ENCODE measurements at places on chromosomes 7 and 10.

DNA sequence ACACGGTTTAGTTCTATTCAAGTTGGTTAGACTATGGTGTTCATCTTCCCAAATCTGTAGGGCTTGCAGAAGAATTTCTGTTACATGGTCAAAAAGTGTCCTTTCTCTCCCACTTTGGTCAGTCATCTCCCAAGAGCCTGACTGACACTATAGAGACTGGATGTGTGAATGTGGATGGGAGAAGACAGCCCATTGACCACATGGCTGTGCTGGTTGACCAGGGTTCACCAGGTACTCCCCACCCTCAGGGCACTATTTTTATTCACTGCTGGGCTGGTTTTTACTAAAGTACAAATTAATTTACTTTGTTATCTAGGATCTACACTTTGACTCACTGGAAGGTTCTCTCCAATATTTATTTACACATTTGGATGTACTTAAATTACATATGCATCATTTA lies 2.3 kb downstream of the ZNF804B start:
- no peak for DNase-seq

DNA sequence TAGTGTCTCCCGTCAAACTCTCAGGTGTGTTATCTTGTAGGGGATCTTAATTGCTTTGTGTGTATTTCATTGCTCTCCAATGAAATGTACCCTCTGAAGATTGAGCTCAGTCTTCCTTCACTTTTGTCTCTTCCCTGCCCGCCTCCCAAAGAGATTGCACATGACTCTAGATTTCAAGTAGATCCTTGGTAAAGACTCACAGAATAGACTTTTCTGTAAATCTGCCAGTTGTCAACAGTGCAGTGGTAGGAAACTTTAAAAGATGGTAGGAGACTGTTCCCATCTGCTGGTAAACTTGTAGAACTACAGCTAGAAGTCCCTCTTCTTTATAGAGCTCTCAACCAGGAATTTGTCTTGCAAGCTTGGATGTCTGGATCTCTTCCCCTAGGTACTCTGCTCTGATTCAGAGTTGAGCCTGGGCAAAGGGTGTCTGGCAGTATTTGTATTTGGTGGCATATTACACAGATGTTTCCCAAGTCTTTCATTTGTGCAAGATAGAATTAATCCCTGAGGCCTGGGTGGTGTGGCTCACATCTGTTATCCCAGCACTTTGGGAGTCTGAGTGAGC lies 9.6 kb downstream of the CCL26 start:
- no peak for DNase-seq

DNA sequence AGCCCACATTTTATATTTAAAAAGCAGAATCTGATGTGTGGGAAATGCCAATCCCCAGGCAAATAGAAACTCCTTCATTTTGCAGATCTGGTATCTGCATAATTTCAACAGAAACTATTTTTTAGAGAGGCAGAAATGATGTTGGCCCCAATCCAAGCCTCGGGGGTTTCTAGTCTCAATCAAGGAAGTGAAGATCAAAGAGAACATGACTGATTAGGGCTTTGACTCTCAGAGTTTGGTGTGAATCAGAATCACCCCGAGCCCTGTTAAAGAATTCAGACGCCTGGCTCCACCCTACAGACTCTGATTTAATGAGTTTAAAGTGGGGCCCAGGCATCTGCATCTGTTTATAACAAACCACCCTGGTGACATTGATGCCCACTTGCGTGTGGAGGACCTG lies 36.7 kb upstream of the UBE2H start:
- no peak for DNase-seq

- DNase-seq: no peak
Observed at GRCh38 chr7:48420206-48420605, 248.9 kb downstream of the ABCA13 start.

GRCh38 chr7:127732306-127732705 lies 80.3 kb downstream of the SND1 start:
- no peak for DNase-seq

DNA sequence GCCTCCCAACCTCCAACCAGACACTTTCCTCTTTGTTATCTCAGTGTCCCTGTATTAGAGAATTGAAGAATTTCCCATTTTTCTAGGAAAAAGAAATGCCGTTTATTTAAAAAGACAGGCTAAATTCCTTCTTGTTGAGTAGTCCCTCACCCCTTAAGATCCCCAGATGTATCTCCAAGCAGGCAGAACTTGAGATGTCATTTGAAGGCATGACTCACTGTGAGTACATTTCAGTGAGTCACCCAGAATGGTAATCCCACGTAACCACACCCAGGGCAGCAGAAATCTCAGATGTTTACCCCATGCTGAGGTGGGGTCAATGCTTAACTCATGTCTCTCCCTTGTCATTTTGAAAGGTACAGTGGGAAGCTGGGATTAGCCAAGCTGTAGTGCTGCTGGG lies 4.4 kb downstream of the ZNF655 start:
- no peak for DNase-seq

- no peak for DNase-seq
Observed at GRCh38 chr10:77099136-77099535, 538.5 kb downstream of the KCNMA1 start.

DNA sequence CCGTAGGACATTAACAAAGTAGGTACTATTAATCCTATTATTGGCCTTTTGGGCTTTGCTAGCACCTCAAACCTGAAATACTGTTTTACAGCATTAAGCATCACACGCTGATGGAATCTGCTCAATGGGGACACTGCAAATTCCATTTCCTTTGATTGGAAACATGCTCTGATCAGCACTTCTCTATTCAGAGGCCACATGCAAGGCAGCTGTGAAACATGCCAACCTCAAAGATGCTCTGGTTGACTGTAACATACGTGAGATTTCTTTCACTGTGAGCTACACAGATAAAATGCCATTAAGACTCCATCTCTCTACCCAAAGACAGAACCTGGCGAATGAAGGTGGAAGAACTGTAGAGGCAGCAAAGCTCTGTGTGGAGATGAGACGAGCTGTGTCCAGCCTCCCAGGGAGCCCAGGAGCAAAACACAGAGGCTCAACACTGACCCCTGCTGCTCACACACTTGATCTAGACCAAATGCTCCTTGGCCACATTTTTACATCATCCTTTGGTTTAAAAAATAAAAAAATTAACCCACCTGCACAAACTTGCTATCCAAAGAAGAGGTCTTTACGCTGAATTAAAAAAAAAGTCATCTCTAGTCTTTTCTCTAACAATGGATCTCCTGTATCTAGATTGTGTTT lies 8.0 kb downstream of the RSU1 start:
- no peak for DNase-seq

DNA sequence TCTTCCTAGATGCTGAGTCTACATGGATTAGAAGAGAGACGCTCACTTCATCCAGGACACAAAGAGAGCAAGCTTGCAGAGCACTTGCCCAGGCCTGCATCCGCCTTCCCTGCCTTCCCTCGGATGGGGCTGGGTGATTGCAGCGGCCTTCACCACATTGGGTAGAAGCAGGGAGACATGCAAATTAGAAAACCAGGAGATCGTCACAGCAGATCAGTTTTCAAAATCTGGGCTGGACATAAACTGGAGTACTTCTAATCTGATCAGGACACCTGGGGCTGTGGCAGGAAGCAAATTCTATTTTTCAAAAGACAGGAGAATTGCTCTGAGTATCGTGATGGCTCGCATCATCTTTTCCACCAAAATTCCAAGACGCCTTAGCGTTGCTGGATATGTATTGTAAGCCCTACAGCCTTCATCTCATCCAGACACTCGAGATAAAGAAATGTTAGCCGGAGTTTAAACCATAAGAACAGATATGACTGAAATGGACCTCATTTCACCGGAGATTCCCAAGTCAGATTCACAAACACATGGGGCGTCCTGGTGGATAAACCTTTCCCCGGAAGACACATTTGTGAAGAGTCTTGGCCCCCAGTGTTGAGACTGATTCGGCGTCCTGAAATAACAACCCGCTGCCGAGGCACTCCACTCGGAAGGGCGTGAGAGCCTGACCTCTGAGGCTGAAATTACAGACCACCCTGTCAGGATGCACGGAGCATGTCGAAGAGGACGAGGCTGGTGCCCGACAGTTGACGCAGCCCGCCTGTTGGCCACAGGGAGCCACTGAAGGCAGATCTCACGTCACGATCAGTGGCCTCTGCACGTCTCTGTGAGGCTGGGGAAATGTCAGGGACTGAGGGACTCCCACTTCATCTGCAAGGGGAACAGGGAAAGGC lies 91.2 kb upstream of the PARD3 start:
- DNase-seq: peak; percentile 69

- no peak for DNase-seq
Observed at GRCh38 chr10:113097036-113097435, 147.0 kb downstream of the TCF7L2 start.

DNA sequence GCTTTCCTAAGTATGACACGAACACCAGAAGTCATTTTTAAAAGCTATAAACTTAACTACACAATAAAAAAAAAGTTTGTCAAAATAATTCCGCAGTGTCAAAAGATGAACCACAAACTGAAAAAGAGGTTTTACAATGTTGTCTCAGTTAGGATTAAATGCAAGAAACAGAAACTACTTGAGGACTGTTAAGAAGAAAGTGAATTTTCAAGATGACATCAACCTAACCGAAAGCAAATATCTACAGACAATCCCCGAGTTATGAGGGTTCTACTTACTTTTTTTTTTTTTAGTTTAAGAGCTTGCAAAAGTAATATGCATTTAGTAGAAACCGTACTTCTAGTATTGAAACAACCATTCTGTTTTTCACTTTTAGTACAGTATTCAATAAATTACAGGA lies 62.3 kb downstream of the TFPI2 start:
- DNase-seq: no peak

GRCh38 chr7:37245590-37245989 lies 203.1 kb downstream of the ELMO1 start:
- no peak for DNase-seq

- DNase-seq: no peak
Observed at GRCh38 chr10:71468363-71469094, 71.8 kb downstream of the CDH23 start.

DNA sequence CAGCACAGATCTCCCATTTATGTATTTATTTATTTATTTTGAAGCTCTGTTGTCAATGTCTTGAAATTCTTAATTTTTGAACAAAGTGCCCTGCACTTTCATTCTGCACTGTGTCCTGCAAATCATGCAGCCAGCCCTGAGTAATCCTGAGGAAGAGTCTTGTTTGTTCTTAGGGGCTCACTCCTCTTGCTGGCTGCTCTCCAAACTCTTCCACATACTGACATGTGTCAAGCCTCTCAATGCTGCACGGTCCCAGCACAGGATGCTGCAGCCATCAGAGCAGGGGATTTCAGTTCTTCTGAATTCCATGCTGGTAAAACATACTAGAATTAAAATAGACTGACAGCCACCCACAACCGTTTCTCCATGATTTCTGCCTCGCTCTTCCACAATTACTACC lies 207.2 kb downstream of the PARD3 start:
- no peak for DNase-seq

DNA sequence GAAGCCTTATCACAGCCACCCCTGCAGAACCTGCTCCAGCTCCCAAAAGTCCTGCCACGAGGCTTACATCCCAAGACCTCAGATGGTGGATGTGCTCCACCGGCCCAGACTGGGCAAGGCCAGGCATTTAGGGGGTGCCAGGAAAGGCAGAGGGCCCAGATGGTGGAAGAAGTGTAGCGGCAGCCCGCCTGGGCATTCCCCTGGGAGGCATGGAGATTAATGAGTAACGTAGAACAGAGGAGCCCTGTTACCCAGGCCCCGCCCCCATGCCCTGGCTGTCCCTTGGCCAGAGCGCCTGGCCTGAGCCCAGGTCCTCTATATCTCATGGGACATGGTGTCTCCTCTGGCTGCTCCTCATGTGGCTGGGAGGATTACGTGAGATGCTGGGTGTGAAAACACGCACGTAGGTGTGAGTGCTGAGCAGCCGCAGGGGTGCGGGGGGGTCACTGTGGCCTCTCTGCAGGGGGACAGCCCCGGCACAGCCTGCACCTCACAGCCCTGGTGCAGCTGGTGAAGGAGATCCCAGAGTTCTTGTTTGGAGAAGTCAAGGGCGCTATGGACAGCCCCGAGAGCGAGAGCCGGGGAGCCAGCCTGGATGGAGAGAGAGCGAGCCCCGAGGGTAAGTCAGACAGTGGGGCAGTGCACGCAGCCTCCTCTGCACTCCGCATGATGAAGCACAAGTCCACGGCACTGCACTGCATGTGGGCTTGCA lies 52.9 kb downstream of the ZNF467 start:
- DNase-seq: no peak

DNA sequence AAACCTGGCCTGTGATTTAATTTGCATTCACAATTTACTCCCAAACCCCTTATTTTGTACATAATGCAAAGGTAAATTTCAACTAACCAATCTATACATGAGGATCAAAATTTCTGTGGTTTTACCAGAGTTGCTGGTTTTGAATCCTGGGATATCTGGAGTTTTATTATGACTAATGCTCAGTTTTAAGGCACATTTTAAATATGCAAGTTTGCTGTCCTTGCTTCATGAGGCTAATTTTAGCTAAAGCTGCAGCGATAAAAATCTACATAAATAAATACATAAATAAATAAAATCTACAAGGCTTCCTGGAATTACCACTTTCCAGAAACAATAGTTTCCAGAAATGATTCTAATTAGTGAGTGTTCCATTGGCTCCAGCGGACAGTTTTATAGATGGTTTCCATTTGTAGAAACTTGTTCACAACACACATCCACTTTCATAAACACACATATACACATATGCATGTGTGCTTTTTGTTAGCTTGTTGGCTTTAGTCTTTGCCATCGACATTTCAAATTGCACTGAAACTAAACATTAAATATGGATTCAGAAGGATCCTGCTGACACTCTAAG lies 339.5 kb upstream of the NRP1 start:
- DNase-seq: no peak

- no peak for DNase-seq
Observed at GRCh38 chr10:30709229-30709628, 79.7 kb upstream of the LYZL2 start.

- no peak for DNase-seq
Observed at GRCh38 chr7:50166997-50167965, 74.2 kb upstream of the ZPBP start.

- no peak for DNase-seq
Observed at GRCh38 chr10:11522821-11523245, 88.6 kb downstream of the USP6NL start.

GRCh38 chr7:11294965-11295364 lies 321.3 kb downstream of the PHF14 start:
- DNase-seq: no peak

GRCh38 chr10:35223016-35223415 lies 96.4 kb downstream of the CREM start:
- DNase-seq: no peak

DNA sequence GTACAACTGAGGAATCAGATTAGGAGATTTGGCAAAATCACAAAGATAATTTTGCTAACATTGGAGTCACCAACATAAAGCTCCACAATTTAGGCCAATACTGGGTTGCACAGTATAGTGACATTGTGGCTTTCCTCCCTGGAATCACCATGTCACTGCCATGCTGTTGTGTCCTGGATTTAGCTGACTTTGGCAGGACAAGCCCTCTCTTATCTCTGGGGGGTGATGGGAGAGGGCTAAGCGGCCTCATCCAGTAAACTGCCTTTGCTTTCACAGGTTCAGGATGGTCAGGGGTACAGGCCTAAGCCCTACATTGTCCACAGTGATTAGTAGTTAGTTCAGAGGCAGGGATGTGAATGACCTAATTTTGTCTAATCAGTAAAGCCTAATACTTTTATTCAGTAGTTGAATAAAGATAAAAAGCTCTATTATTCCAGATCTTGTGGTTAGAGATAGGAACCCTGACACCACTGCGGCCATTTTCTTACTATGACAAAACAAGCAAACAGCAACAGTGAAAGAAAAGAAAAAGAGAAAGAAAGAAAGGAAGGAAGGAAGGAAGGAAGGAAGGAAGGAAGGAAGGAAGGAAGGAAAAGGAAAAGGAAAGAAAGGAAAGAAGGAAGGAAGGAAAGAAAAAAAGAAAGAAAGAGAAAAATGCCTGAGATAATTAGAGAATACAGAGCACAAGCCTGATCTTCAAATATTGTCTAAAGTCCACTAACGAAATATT lies 140.1 kb downstream of the ETV1 start:
- no peak for DNase-seq
